GF-D8 (cell line): ENCODE measurements at places on chromosomes 2 and 18.

- DNase-seq, result no peak
These were observed 42.2 kb upstream of the IL1RL1 start for GRCh38 chr2:102269200-102269524.

- no peak for DNase-seq
These were observed 26.4 kb upstream of the NRP2 start for GRCh38 chr2:205655779-205656456.

DNA sequence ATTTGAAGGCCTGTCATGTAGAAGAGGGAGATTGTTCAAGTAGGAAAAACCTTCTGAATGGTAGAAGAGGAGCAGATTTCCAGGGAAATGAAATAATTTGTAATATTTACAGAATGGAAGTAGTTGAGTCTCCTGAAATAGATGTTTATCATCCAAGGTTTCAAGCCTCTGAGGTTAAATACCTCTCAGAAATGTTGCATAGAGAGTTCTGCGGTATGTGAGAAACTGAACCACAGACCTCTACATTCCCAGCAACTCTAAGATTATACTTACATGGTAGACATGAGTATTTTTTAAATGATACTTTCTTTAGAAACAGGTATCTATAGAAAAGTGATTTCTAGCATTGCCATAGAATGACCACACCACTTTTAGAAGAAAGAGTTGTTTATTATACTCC lies 379.8 kb upstream of the FANCL start:
- DNase-seq, result no peak

- DNase-seq, result no peak
These were observed 667.2 kb downstream of the ZEB2 start for GRCh38 chr2:143852759-143853158.

GRCh38 chr18:28581521-28582071 lies 404.7 kb upstream of the CDH2 start:
- DNase-seq, result no peak

DNA sequence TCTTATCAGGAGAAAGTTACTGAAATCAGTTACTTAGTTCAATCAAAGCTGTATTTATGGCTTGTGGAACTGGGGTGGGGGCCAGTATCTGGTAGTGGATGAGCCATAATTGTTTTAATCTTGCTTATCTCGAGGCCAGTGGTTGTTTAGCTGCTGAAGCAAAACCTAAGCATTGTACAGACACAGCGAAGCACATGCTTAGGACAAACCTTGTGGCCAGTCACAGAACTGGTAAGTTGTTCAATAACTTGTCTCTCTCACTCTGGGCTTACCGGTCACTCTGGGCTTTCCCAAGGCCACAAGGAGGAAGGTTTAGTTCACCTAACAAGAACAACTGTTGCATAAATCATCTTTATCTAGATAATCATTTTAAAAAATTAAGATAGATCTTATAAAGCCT lies 296.6 kb upstream of the NETO1 start:
- DNase-seq, result no peak

DNA sequence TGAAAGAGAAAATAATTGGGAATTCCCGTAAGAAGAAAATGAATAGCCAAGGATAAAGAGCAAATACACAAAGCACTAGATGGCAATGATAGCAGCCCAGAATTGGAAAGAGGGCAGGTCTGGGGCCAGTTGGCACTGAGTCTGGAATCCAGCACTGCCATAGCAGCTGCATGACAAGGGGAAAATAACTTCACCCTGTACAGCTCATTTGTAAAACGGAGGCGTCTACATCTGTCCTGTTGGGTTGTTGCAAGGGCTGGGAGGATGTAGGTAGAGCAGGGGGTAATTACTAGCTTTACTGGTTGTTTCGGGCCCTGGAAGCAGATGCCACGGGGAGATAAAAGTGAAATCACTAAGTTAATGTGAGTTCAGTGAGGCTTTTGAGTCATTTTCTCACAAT lies 110.0 kb upstream of the RASGRP3 start:
- DNase-seq, result no peak

- DNase-seq, result no peak
These were observed 109.8 kb downstream of the FSHR start for GRCh38 chr2:49044350-49045079.

DNA sequence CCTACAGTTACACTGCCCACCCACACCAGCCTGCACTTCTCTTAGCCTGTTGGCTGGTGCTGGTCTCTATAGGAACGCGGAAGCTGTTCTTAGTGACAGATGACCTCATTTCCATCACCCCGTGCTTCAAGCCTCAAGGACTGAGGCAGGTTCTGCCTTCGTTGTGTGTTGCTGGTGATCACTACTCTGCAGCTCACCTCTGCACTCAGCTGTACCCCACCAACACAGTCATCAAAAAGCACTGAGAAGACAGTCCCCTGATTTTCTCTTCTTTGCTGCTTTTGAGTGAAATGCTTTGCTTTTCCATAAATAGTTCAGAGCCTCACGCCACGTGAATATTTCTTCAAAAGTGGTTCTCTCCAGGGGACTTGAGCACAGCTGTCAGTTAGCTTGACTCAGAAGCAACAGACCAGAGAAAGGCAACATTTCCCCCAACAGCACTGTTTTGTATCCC lies 225.7 kb upstream of the CCDC150 start:
- DNase-seq, result no peak

DNA sequence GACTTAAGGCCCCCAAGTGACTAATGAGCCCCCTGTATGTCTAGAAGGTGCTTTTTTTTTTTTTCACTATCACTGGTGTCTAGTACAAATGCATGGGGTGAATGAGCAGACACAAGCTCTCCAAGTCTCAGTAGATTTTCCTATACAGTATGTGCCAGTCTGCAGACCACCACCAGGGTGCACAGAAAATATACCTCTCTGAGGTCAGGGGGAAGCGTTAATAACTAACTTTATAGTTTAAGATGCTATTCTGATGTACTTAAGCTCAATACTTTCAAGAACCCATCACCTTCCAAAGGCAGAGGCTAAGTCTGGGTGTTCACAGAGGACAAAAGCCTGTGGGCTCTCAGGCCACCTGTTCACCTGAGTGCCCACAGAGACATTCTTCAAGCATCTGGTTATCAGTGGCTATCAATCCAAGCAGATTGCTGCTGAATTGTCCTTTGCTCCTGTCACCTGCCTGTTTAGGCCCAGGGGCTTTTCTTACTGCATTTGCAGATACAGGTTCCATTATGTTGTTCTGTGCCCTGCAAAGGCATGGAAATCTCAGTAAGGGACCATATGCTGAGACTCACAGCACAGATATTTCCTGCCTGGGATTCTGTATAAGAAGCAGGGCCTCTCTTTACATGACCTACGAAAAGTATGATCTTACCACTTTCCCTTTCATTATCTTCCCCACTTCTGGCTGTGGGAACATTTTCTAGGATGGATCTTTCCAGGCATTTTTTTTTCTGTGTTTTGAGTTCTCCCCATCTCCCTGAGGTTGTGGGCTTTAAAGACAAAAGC lies 534.6 kb downstream of the TNS1 start:
- DNase-seq, result no peak
